ENCODE measurements at places on chromosomes 7 and 10. TPM values are rescaled to one million over a fixed set of nuclear protein-coding genes. Genes with fewer than 3 reads are reported as not detected.

- DNase-seq: no peak
- peaks cover 18% of the 10 kb centered on the region for H3K36me3 ChIP-seq
- no peaks in the 10 kb centered on the region for H3K4me1 ChIP-seq
- no peak overlapping the region for H3K4me3 ChIP-seq
- H3K27ac ChIP-seq: no peak overlapping the region
Observed at GRCh38 chr10:31526681-31527080, 207.7 kb downstream of the ZEB1 start.

DNA sequence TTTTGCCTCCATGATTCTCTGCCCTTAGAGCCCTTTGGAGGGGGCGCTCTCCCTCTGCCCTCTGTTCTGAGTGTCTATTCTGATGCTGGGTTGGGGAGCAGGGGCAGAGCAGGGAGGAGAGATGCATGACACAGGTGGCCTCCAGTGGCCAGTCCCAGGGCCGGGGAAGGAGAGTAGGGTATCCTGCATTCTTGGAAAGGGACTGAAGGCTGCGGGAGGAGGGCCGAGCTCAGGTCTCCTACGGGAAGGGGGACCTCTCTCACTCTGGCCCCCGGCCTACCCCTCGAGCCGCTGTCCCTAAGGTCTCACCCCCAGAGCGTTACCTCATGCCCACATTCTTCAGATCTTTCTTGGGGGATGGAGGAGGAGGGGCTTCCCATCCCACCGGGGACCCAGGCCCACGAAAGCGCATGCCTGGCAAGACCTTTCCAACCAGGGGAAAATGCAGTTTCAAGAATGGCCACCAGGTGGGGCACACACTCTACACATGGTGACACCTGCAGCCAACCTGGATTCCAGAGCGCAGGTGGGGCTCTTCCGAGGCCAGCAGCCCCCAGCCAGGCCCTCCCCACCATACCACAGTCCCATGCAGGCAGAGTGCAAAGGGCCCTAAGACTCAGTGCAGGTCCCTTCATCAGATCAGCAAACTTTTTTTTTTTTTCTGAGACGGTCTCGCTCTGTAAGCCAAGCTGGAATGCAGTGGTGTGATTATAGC lies 86.4 kb downstream of the MYL10 start:
- H3K27ac ChIP-seq: no peak overlapping the region
- H3K36me3 ChIP-seq: no peaks in the 10 kb centered on the region
- H3K4me3 ChIP-seq: no peak overlapping the region
- peaks cover 7% of the 10 kb centered on the region for H3K4me1 ChIP-seq
- H3K27me3 ChIP-seq: peaks cover 4% of the 10 kb centered on the region
- peak; percentile 58 for DNase-seq

Gene LIPF
- total RNA-seq: not detected

Gene RNF148
- not detected for total RNA-seq

Gene RFC2
- 111 TPM for total RNA-seq

DNA sequence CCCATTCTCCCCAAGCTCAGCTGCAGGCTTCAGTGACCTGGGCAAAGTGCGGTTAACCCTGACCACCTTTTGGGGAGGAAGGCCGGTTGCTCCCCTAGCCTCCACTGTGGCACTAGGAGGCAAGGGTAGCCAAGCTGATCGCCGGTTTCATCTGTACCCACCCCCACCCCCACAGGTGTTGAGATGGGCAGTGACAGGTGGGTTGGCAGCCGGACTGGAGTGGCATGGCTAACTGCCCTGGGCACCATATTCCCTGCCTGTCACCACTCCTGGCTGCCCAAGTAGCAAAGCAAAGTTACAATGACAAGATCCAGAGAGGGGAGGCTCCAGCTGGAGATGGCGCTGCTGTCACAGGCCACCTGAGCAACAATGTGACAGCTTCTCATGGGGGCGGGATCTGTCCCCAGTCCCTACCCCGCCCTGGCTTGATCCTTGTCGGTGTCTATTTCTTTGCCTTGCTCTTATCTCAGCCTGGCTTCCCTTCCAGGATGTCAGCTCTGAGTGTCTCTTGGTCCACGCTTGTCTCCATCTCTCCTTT lies 27.0 kb upstream of the BMS1 start:
- H3K27me3 ChIP-seq: peaks cover 73% of the 10 kb centered on the region
- no peaks in the 10 kb centered on the region for H3K36me3 ChIP-seq
- H3K4me1 ChIP-seq: no peaks in the 10 kb centered on the region

GRCh38 chr10:112855134-112855533 lies 94.9 kb upstream of the TCF7L2 start:
- H3K4me1 ChIP-seq: peaks cover 2% of the 10 kb centered on the region
- H3K27me3 ChIP-seq: no peaks in the 10 kb centered on the region
- H3K27ac ChIP-seq: no peak overlapping the region
- no peak for DNase-seq
- peaks cover 5% of the 10 kb centered on the region for H3K36me3 ChIP-seq

- DNase-seq: no peak
- H3K4me1 ChIP-seq: peaks cover 9% of the 10 kb centered on the region
- no peak overlapping the region for H3K4me3 ChIP-seq
- H3K27ac ChIP-seq: no peak overlapping the region
- H3K27me3 ChIP-seq: no peaks in the 10 kb centered on the region
Observed at GRCh38 chr7:116910383-116910782, 42.9 kb upstream of the ST7 start.

DNA sequence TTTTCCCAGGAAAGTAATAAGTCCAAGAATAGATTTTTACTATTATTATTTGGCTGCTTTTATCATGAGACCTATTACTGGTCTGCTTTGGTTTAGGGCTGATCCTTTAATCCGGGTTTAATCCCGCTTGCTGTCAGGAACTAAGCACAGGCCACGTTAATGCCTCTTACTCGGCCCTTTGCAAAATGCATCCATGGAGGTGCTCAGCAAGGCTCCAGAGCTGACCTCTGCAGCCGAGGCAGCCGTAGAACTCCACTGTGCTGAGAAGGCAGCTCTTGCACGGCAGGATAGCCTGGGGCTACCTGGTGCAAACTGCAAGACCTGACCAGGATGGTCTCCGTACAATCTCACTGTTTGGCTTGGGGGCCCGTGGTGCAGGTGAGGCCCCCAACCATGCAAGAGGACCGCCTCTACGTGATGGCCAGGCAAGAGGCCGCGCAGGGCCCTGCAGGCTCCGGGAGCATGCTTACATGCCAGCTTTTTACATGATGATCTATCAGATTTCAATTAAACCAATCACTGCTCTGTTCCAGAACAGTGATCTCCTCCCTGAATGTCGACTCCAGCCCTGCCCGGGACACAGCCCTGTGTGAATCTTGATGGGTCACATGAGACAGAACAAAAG lies 10.4 kb upstream of the CALML3 start:
- no peak overlapping the region for H3K4me3 ChIP-seq
- H3K4me1 ChIP-seq: peaks cover 10% of the 10 kb centered on the region
- no peak overlapping the region for H3K27ac ChIP-seq
- DNase-seq: no peak
- no peaks in the 10 kb centered on the region for H3K36me3 ChIP-seq
- no peaks in the 10 kb centered on the region for H3K27me3 ChIP-seq

GRCh38 chr7:130890176-130891020 lies 156.4 kb upstream of the KLF14 start:
- no peak overlapping the region for H3K4me3 ChIP-seq
- peaks cover 49% of the 10 kb centered on the region for H3K4me1 ChIP-seq
- peak overlapping the region; percentile 69 for H3K27ac ChIP-seq
- H3K36me3 ChIP-seq: peaks cover 61% of the 10 kb centered on the region
- DNase-seq: no peak

Gene FAM20C
- total RNA-seq: 1.1 TPM

Gene AGR3
- not detected for total RNA-seq

Gene POM121L12
- not detected for total RNA-seq

DNA sequence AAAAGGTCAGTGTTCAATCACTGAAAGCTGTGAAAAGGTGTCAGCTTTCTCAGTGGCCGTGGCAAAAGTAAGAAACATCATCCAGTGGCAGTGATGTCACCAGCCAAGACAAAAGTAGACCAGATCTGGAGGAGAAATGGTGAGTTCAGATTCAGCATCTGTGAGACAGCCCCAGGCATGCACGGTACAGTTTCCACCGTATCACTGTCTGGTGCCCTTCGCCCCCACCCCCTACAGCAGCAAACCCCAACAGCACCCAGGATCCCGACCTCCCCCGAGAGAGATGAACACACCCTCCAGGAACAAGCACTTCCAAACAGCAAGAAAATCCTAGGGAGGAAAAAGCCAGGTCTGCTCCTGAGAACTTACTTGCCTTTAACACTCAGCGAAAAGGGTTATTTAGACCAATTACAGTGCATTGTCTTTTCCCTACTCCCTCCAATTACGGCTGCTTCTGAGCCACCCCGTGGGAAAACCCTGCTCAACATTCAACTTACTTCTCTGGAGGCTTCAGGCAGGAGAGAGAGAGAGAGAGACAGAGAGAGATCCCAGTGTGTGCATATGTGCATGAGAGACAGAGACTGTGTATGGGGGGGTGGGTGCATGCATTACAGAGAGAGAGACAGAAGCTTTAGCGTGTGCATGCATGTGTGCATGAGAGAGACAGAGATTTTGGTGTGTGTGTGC lies 189.6 kb downstream of the GRID1 start:
- no peaks in the 10 kb centered on the region for H3K27me3 ChIP-seq
- H3K4me3 ChIP-seq: no peak overlapping the region
- H3K4me1 ChIP-seq: no peaks in the 10 kb centered on the region

Gene CYP3A5
- not detected for total RNA-seq

Measured in activated naive CD8-positive, alpha-beta T cell treated with anti-CD3 and anti-CD28 coated beads for 36 hours (primary cell).